ENCODE measurements at places on chromosomes 7 and 10.

DNA sequence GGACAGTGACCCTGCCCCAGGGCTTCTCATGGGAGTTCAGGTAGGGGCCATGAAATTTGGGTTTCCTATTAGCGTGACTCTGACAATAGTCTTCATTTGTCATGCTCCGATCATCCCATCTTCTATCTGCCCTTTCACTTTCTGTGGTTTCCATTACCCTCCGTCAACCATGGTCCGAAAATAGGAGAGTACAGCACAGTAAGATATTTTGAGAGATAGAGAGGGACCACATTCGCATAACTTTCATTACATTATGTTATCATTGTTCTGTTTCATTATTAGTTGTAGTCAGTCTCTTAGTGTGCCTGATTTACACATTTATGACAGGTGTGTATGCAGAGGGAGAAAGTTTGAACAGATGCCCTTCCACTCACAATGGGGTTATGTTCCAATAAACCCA, 649.2 kb downstream of the SDK1 start:
- no peak for DNase-seq

DNA sequence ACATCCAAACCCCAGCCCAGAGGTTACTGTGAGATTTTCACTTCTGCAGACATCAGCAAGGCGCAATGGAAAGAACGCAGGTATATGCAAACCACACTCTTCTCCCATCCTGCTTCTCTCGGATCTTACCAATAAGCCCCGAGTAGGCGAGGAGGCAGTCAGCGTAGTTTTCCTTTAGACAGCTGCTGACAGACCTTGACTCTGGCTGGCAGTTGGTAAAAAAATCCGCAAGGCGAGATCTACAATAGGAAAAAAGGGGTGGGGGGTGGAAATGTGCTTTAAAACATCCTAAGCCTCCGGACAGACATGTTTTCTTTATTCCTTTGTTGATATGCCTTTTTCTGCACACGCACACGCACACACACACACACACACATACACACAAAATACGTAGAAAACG, 176.5 kb downstream of the GFRA1 start:
- no peak for DNase-seq

DNA sequence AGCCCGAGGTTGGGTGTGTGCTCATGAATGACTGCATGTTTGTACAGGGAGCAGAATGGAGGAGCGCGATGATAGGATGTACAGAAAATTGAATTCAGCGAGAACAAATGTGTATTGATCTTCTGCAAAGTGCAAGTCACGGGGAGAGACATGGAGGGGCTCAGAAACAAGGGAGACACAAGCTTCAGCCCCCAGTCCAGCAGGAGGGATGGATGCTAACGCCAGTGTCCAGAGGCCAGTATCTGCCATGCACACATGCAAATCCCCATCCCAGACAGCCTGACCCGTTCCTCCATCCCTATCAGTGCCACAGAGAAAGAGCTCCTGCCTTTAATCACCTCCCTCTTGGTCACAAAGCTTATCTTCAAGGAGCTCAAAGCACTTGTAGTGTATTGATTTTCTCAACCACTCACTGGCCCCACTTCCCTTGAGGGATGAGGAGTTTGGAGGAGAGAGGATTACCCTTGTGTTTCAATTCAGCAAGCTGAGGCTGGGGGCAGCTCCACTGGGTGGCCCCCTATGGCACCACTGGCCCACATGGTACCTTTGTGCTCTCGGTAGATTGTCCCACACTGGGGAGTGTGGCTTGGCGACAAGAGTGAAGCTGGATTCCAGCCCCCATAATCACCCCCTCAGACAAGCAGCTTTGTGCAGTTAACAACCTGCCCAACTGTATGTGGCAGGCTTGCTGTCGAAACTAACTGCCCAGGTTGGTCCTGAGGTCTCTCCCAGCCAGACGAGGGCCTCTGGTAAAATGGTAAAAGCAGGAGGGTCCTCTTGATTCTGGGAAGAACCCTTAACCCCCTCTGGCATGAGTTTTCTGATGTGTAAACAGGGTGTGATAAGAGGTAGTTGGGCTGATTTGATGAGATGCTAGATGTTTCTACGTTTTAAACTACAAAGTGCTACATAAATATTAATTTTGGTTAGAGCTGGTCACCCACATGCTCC, 151.6 kb upstream of the UNC5B start:
- no peak for DNase-seq

- no peak for DNase-seq
These were observed 117.0 kb downstream of the POU6F2 start for GRCh38 chr7:39094731-39095130.

DNA sequence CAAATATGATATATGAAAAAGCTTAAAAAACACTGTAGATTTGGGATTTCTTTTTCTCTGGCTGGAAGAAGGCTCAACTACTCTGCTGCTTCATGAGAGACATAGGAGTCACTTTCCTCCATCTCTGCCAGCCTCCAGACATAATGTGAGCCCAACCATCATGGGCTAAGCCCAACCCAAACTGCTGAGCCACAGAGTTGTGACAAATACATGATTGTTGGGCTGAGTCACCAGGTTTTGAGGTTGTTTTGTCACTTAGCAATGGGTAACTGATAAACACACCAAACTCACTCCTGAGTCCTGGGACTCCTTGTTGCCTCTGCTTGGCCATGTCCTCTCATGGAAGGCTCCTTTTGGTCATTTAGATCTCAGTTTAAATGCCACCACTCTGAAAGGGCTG, 381.8 kb upstream of the FZD8 start:
- DNase-seq = peak; percentile 19

DNA sequence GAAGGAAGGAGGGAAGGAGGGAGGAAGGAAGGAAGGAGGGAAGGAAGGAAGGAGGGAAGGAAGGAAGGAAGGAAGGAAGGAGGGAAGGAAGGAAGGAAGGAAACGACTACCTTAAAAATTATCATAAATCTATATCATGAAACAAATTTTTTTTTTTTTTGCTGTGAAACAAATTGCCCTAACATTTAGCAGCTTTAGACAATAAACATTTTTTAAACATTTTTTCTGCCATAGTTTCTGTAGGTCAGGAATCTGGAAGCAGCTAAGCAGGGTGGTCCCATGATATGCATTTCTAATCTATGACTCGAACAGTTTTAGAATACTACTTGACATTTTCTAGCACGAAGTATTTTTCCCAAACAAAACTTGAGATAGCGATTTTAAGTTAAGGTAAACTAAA, 42.9 kb upstream of the TSPAN13 start:
- DNase-seq = no peak

- DNase-seq = no peak
These were observed 552.8 kb upstream of the COBL start for GRCh38 chr7:51869452-51869851.

DNA sequence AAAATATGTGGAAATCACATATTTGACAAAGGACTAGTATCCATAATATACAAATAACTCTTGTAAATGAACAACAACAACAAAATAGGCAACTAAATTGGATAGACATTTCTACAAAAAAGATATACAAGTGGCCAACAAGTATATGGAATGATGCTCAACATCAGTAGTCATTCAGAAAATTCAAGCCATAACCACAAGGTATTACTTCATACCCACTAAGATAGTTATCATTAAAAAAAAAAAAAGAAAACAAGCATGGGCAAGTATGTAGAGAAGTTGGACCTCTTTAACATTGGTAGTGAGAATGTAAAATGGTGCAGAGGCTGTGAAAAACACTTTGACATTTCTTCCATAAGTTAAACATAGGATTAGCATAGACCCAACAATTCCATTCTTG, 80.8 kb downstream of the CYP26A1 start:
- no peak for DNase-seq

DNA sequence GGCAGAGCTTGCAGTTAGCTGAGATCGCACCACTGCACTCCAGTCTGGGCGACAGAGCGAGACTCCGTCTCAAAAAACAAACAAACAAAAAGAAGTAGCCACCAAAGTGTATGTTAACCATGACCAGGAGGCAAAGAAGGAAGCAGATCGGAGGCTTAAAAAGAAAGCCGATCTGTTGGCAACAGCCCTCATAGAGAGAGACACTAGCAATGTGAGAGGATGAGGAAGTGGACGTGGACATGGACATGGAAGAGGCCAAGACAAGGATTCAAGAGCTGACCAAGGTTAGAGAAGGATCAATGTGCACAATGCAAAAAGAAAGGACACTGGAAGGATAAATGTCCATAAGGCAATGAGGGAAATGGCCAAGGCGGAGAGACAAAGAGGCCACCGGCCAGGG, 14.9 kb upstream of the ADCK2 start:
- DNase-seq = no peak

GRCh38 chr7:147775516-147776284, 814.9 kb upstream of the C7orf33 start:
- no peak for DNase-seq

DNA sequence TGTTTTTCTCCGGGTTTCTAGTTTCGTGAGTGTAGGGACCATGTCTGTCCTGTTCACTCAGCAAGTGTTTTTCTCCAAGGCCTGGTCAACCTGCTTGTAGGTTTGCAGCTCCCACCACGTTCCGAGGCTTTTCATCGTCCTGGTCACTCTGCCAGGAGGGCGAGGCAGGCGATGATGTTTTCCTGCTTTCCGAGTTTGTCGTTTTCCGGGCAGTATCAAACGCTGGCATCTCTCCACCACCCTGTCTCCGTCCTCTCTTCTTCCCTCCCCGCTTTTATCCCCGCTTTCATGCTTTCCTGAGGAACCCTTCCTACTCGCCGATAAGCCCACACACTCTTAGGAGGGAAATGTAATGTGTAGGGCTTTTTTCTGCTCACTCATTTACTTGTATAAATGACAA, 11.2 kb downstream of the IQCE start:
- DNase-seq = no peak

- DNase-seq = no peak
These were observed 93.4 kb downstream of the AVL9 start for GRCh38 chr7:32588657-32589056.

DNA sequence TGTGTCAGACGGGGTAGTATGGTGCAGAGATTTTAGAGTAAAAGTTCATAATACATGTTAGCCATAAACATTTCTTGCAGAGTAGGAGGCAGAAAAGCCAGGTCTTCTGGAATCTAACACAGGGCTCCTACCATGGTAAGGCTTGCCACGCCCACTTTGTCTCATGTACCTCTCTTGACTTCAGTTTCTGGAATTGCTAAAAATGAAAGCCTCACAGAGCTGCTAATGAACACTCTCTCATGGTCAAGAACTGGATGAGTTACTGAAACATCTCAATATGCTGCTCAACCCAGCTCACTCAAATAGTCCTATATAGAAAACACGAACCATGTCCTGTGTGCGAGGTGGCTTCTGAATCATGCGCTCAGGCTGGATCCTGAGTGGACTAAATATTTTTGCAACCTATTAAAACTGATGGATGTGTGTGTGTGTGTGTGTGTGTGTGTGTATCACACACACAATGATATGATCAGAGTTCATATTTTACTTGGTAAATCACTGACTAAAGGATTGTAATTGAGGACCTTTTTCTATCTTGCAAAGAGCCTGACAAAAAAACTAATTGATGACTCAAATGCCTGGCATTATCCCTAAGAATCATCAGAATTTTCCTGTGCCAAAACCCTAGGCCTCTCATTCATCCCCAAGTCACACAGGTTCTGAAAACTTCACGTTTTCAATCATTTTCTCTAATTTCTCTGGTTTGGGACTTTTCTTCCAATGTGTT, 1306.6 kb downstream of the XPNPEP1 start:
- no peak for DNase-seq

- no peak for DNase-seq
These were observed 35.1 kb downstream of the BET1 start for GRCh38 chr7:93968911-93969620.

DNA sequence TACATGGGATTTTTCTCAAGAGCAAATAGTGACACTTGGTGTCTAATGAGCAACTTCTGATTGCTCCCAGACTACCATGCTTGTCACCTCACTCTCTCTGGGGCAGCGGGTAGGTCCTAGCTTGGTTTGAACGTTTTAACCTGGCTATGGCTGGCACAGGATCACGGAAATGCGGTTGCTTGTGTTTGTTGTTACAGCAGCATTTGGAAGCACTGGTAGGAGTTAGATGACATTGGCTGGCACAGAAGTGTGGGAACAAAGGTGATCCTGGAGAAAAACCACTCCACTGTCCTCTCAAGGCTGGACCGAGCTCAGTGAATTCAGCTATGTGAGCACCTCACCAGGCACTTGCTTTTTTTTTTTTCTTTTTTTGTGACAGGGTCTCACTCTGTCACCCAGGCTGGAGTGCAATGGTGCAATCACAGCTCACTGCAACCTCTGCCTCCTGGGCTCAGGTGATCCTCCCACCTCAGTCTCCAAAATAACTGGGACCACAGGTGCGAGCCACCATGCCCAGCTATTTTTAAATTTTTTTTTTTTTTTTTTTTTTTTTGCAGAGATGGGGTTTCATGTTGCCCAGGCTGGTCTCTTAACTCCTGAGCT, 3.5 kb upstream of the PFKFB3 start:
- DNase-seq = no peak

DNA sequence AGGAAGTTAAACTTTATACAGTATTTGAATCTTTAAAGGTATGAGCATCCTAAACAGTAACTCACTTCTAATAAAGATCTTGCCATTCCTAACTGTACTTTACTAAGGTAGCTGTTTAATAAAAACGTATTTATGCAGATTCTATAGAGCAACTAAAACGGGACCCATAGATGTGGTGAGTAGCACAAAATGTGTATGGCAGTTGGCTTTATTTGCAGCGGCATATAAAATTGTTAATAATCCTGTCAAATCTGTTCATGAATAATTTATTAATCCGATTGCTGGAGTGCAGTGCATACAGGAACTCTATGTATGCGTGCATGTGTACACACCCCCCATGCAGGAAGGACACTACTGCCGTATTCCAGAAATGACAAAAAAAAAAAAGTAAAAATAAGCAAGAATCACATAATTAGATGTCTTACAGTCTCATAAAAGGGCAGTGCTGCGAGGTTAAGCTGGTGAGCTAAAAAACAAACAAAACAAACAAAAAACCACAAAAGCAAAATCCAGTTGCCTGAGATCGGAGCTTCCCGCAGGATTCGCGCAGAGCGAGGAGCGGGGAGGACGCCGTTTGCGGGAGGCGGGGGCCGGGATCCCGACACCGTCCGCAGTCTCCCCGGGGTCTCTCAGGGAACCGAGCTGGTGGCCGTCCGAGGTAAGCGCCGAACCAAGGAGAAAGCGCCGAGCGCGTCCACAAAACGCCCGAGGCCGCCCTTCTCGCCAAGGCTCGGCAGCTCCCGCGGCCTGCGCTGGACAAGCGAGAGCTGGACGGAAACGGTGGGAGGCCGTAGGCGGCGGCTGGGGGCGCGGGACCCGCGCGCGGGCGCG, 518 bp upstream of the COMMD3 start:
- no peak for DNase-seq

- DNase-seq = no peak
These were observed 57.1 kb downstream of the CYCS start for GRCh38 chr7:25067726-25068501.

DNA sequence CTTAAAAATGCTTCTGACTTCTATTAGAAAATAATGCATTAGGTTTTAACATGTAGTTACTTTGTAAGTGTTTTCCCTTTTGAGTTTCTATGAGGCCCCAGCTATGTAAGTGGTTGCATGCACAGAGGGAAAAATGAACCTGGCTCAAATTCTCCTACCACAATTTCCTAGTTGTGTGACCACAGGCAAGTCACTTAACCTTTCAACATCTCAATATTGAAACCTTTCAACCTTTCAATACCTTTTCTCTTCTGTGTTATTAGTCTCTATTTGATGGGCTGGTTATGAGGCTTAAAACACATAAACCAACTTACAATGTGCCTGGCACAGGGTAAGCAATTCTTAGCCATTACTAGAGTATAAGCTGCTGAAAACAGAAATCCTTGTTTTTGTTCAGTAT, 203.0 kb downstream of the KCND2 start:
- no peak for DNase-seq

GRCh38 chr10:129101232-129101980, 365.6 kb upstream of the MGMT start:
- peak; percentile 20 for DNase-seq

Measured in Jurkat, Clone E6-1 (cell line).